ENCODE measurements at places on chromosomes 7 and 10.

GRCh38 chr10:128165536-128165935, 39.3 kb upstream of the MKI67 start:
- no peak for DNase-seq

GRCh38 chr7:7696458-7697119, 21.8 kb downstream of the RPA3 start:
- DNase-seq = no peak

GRCh38 chr7:24715661-24716479, 41.4 kb downstream of the GSDME start:
- no peak for DNase-seq

DNA sequence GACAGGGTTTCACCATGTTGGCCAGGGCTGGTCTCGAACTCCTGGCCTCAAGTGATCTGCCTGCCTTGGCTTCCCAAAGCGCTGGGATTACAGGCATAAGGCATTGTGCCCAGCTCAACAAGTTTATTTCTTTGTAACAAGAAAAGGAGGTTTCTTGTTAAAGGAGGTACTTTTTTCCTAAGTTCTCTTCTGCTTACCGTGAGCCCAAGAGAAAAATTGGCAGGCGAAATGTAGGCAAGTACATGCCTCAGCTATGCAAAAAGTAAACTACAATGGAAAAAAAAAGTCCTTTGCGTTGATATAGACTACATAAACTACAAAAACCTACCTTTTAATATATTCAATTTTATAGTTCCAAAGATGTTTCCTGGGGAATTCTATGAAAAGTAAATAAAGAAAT, 122.6 kb downstream of the DKK1 start:
- no peak for DNase-seq

Data from ascending aorta (tissue), 2 donors.